ENCODE measurements at places on chromosomes 5 and 9.

DNA sequence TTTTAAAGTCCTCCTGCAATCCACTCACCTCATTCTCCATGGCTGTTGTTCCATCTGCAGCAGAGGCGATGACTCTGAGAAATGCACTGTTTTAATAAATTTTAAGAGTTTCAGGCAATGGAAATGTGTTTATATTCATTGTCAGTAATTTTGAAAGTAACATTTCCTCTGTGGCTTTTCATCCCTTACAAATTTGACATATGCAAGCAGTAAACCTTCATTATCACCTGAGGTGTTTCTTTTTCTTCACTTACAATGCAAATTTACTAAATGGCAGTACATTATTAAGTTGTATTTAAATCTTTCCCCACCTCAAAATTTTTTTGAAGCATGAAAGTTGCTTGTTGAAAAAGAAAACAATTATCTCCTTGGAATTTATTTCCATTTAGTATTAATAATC, 136.9 kb downstream of the DIRAS2 start:
- no peak for DNase-seq

- no peak for DNase-seq
Measured at GRCh38 chr9:134396258-134396742, 70.0 kb downstream of the RXRA start.

DNA sequence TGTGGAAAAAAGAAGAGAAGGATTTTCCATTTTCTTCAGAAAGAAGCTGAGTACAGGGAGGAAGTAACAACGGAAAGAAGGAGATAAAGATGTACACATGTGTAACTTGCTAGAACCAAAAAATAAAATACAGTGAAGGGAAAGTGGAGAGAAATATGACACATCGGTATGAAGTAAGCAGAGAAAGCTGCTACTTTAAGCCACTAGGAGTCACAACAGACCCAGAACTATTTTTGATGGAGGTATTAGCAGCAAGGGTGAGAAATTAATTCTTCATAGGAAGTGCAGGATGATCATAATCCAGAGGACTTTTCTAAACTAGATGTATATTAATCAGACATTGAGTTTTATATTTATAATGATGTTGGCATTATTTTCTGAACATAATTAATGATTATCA, 88.5 kb downstream of the FAM174A start:
- DNase-seq: peak; percentile 11

- no peak for DNase-seq
Measured at GRCh38 chr9:130746434-130747212, 53.0 kb downstream of the EXOSC2 start.

- no peak for DNase-seq
Measured at GRCh38 chr5:58080573-58080972, 379.3 kb downstream of the PLK2 start.

GRCh38 chr9:8815219-8815618, 1015.6 kb upstream of the DMAC1 start:
- DNase-seq: no peak

DNA sequence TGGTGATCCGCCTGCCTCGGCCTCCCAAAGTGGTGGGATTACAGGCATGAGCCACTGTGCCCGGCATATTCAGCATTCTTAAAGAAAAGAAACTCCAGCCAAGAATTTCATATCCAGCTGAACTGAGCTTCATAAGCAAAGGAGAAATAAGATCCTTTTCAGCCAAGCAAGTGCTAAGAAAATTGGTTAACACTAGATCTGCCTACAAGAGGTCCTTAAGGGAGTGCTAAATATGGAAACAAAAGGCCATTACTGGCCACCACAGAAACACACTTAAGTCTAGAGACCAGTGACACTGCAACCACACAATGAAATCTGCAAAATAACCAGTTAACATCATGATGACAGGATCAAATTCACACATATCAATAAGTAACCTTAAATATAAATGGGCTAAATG, 331.5 kb downstream of the MAN2A1 start:
- DNase-seq: no peak

GRCh38 chr9:14813336-14814248, 91.1 kb upstream of the CER1 start:
- no peak for DNase-seq

DNA sequence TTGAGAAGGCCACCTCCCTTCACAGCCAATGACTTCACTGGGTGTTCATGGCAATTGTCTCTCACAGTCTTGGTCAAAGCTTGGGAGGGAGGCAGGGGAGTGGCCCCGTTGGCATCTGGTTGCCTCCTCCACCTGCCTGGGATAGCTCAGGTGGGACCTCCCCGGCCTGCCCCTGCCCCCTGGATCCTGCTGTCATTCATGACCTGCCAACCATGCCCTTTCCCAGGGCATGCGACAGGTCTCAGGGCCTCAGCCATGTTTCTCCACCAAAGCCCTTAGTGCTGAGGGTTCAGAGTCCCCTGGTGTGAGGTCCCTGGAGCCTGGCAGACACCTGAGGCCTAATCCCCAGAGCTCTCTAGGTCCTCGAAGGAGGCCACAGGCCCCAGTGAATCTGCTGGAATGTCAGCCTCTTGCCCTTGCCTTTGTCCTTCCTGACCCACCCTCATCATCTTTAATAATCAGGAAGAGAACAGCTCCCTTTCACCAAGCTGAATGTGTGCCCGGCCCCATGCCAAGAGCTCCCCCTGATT, 5.6 kb downstream of the DAB2IP start:
- DNase-seq: no peak

DNA sequence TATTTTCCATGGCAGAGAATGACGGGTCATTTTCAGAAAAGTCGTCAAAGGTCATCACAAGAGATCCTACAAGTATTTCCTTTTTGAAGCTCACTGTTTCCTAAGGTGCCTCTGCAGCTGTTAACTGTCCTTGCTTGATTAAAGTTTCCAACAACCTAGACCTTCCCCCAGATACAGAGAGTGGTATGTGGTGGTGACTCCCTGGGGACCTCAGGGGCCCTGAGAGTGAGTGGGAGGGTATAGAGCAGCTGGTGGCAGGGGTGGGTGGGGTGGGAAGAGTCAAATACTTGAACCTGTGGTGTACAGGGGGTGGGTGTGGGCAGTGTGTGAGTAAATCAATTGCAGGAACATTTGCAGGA, 1.6 kb upstream of the CD72 start:
- no peak for DNase-seq

- DNase-seq: no peak
Measured at GRCh38 chr5:1942630-1943029, 59.9 kb upstream of the IRX4 start.

- no peak for DNase-seq
Measured at GRCh38 chr9:105296877-105297287, 52.4 kb downstream of the SLC44A1 start.

DNA sequence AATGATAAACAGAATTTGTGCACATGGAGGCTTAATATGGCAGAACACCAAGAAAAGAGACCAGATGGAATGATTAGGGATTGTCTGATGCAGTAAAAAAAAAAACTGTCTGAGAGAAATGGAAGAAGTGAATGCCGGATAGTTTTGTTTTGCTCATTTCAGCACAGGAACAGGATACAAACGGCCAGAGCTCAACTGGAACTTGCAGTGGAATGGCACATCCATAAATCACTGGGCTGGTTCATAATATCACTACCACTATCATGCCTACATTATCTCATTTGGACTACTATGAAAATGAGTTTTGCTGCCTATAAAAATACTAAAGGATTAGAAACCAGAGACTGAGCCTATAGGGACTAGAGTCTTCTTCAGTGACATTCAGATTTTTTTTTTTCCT, 9.7 kb downstream of the PTAR1 start:
- no peak for DNase-seq

GRCh38 chr5:39714036-39714698, 289.4 kb upstream of the DAB2 start:
- peak; percentile 16 for DNase-seq

DNA sequence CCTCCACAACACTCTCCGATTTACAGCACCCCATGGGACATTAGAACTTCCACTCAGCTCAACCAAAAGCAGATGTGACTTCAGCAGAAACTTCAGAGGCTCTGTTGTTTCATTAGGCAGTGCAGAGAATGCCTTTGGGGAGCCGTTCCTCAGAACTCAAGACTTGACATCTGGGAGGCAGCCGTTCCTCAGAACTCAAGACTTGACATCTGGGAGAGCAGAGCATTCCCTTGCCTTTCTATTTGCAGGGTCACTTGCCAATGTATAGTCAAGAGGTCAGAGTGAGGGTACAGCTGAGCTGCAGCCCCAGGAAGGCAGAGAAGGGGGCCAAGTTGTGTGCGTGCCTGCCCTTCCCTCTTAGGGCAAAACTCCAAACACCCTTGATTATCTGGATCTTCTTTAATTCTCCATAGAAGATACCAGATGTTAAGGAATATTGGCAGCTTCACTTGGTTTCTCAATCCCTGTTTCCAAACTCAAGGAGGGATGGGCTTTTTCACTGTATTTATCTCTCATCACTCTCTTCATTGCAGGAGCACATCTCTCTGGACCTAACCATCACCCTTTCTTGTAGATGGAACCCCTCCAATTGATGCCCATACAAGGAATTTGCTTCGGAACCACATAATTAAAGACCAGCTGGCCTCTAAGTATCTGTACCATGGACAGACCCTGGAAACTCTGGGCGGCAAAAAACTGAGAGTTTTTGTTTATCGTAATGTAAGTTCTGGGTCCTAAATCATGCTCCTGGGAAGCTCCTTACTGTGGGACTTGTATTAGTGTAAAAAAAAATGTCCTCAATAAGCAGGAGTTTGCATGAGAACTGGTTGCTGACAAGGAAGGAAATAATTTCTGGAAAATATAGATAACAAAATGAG, 25.6 kb downstream of the TGFBI start:
- DNase-seq: no peak

DNA sequence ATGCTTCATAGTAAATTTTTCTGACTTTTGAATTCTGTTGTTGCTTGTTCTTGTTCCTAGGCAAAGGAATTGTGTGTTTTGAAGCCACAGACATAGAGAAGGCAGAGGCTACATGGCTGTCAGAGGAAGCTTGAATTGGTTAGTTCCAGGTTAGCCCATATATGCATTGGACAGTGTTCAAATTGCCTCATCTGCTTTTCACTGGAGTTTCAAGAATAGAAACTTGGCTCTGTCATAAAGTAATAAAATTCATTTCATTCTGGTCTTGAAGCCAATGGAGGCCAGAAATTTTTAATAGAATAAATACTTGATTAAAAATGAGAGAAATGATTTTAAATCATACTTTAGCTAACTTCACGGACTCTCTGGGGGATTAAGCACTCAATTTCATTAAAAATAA, 178.0 kb downstream of the YIPF5 start:
- no peak for DNase-seq

DNA sequence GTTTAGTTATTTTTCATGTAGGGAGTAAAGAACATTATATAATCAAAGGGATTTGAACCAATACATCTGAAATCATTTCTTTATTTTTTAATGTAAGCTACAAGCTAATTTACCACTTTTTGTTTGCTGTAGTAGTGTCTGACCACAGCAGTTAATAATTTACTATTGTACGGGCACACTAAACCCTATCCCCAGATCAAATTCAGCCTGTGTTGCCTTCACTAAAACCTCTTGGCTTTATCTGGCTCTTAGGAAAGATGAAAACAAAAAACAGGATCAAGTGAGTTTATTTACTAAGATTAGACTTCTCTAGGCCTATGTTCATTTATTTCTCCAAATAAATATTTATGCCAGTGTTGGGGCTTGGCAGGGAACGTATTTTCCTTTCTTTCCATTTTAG, 384.1 kb downstream of the EBF1 start:
- DNase-seq: no peak

- DNase-seq: no peak
Measured at GRCh38 chr9:98862936-98863335, 55.5 kb downstream of the GALNT12 start.

DNA sequence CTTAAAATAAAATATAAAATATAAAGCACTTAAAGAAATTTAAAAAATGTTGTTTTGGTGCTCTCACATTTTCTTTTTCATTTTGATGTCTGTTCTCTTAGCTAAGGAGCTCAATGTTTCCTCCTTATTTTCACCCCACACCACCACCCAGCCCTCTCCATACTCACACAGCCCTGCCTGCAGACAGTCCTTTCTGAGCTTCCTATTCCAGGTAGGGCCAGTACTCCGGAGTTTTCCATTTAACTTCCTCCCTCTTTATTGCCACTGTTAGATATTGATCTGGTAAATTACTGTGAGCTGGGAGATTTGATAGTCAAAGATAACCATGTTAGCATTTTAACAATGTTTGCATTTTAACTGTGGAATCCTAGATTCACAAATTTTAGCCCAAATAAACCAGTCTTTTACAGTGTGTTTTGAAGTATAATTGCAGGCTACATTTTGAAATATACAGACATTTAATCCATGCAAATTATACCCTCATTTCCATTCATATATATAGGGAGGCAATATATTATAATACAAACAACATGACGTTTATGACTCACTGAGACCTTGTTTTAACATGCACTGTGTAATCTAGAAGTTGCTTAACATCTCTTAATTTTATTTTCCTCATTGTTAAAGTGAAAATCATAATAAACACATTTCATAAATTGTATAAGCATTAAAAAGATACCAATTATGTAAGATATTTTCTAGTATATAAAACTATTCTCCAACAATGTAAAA, 927.1 kb downstream of the NR2F1-AS1 start:
- no peak for DNase-seq

GRCh38 chr9:107221321-107221720, 61.8 kb upstream of the RAD23B start:
- no peak for DNase-seq

GRCh38 chr9:130276121-130276520, 10.6 kb downstream of the HMCN2 start:
- no peak for DNase-seq
